ENCODE measurements at places on chromosomes 16 and 17. TPM values are rescaled to one million over a fixed set of nuclear protein-coding genes. Genes with fewer than 3 reads are reported as not detected.

GRCh38 chr17:49338883-49339282 lies 23.2 kb downstream of the ZNF652 start:
- no peak overlapping the region for H3K27ac ChIP-seq
- H3K4me1 ChIP-seq, result peaks cover 38% of the 10 kb centered on the region
- no peak for DNase-seq
- H3K36me3 ChIP-seq, result no peaks in the 10 kb centered on the region
- H3K27me3 ChIP-seq, result no peaks in the 10 kb centered on the region

GRCh38 chr17:82699551-82699950 lies 1.1 kb upstream of the RAB40B start:
- H3K27ac ChIP-seq, result no peak overlapping the region
- H3K36me3 ChIP-seq, result no peaks in the 10 kb centered on the region
- H3K4me1 ChIP-seq, result peaks cover 10% of the 10 kb centered on the region
- H3K4me3 ChIP-seq, result no peak overlapping the region
- H3K27me3 ChIP-seq, result no peaks in the 10 kb centered on the region
- no peak for DNase-seq

- H3K27ac ChIP-seq, result peak overlapping the region; percentile 95
- H3K4me3 ChIP-seq, result no peak overlapping the region
- H3K4me1 ChIP-seq, result peaks cover 27% of the 10 kb centered on the region
- no peaks in the 10 kb centered on the region for H3K27me3 ChIP-seq
- DNase-seq, result peak; percentile 70
These were observed 1.7 kb upstream of the AKTIP start for GRCh38 chr16:53504665-53505064.

DNA sequence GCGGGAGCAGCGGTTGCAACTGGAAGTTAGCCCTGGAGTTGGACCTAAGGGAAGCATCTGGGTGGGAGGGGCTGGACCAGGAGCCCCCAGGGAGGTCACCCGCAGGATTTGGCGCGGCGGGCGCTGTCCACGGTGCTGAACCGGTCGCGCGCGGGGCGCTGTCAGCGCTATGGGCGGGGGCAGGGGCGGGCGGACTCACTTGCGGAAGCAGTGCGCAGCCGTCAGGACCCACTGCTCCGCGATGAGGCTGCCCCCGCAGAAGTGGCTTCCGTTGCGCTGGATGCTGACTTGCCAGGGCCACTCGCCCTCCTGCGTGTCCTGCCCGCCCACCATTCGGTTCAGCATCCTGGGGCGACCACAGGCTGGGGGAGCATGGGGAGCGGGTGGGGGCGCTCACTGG lies 4.5 kb downstream of the PRSS27 start:
- DNase-seq, result peak; percentile 93
- no peak overlapping the region for H3K27ac ChIP-seq
- H3K4me3 ChIP-seq, result no peak overlapping the region
- peaks cover 11% of the 10 kb centered on the region for H3K4me1 ChIP-seq

PIMREG gene
- 3.7 TPM for total RNA-seq

LLGL2 gene
- 92.3 TPM for total RNA-seq
